Fibroblast of skin of right quadriceps (primary cell): ENCODE measurements at places on chromosomes 3 and 15.

- DNase-seq: no peak
Observed at GRCh38 chr15:34679291-34679690, 75.5 kb downstream of the GJD2 start.

DNA sequence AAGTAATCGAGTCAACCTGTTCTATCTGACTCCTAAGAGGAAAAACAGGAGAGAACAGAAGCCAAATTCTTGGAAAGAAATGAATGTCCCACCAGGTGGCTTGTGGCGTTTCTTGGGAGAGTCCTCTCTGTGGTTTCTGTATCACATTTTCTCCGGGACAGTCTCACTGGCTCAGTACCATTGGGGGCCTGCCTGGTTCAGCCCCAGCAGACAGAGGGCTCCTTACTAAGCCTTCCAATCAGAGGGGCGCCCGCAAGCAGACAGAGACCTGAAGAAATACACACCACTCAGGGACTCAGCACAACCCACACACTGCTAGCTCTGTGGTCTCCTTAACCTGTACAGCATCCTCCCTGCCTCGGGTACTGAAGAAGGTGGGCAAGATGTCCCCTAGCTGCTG, 302.1 kb downstream of the TLE3 start:
- DNase-seq: no peak

DNA sequence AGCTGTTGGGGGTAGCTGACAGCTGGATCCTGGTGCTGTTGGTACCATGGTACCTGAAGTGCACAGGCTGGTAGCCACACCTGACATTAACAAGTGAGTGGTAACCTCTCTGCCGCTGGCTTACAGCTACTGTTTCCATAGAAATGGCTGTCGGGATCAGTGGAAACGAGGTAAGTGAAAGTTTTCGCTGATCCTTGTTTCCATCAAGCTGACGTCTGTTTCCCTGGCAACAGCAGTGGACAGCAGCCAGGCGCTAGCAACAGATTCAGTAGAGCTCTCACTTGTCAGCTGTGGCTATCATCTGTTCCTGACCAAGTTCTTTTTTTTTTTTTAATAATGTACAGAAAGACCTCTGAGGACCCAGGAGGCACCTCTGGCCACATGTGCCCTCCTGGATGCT, 166.2 kb downstream of the CHDH start:
- no peak for DNase-seq

- peak; percentile 76 for DNase-seq
Observed at GRCh38 chr3:5194801-5195509, 7.4 kb downstream of the EDEM1 start.
